ENCODE measurements at places on chromosomes 12 and 14. TPM values are rescaled to one million over a fixed set of nuclear protein-coding genes. Genes with fewer than 3 reads are reported as not detected.
A peak's percentile ranks its signal among the peaks of the same experiment; 100 is the strongest.

GRCh38 chr14:69055999-69056788 lies 77.1 kb upstream of the ACTN1 start:
- DNase-seq = peak; percentile 18

DNA sequence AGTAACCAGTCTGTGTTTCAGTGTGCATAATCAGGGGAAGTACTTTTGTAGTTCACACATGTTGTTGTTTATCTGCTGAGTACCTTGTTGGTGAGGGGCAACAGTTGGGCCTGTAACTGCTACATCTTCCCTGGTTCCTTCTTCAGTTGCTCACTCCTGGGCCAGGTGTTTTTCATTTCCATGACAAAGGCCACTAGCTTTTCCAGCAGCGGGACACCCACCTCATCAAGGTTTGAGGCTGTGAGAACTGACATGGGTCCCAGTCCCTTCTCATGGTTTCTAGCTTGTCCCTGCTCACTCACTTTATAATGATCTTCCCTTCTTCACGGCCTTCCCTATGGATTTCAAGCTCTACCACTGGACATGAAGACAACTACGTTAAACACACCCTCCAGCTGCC lies 1.5 kb upstream of the NOXRED1 start:
- DNase-seq = no peak

DNA sequence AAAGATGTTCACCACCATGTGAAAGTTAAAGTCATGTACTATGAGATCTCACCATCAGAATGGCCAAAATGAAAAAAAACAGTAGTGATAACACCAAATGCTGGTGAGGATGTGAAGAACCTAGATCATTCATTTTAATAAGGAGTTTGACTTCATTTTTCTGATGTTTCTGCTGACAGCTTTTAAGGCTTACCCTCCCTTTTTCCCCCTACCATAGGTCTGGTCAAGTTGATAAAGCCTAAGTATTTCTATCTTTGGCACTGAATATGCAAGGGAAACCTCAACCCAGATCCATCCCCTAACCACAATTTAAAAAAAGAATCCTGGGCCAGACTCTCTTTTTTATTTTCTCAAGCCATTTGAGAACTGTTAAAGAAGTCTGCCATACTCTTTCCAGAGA lies 689.6 kb upstream of the FOXG1 start:
- DNase-seq = no peak

GRCh38 chr14:50489851-50490250 lies 42.5 kb downstream of the MAP4K5 start:
- no peak for DNase-seq

GRCh38 chr12:41992022-41992421 lies 152.7 kb downstream of the GXYLT1 start:
- DNase-seq = no peak

DNA sequence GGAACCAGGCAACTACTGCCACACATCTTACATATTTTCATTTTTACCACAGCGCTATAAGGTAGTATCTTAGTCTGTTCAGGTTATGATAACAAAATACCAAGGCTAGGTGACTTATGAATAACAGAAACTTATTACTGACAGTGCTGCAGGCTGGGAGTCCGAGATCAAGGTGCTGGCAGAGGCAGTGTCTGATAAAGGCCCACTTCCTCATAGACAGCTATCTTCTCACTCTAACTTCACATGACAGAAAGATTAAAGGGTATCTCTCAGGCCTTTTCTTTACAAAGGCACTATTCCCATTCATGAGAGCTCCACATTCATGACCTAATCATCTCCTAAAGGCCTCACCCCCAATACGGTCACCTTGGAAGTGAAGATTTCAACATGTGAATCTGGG lies 59.8 kb upstream of the MDM1 start:
- no peak for DNase-seq

VTI1B gene
- total RNA-seq = 66.6 TPM

GPX2 gene
- total RNA-seq = not detected

TRPV4 gene
- total RNA-seq = 3.2 TPM

Measured in osteoblast (primary cell).